ENCODE measurements at places on chromosomes 6 and 20. TPM values are rescaled to one million over a fixed set of nuclear protein-coding genes. Genes with fewer than 3 reads are reported as not detected.

DNA sequence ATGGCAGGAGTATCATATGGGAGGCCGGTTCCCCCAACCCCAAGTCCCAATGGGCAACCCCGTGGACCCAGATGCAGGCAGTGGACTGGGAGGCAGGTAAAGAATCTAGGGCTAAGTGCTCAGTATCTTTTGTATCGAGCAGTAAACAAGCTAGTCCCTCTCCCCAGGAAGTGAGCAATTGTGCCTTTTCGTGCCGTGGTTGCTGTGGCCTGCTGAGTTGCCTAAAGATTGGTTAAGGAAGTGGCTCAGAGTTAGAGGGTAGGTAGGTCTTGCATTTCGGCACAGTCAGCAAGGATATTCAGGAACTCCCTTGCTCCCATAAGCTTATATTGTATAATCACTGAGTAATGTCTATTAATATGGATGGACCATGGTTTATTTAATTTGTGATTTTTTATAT, 1.3 kb upstream of the DNAH8 start:
- peak; percentile 76 for DNase-seq

Gene TUBB1
- total RNA-seq: not detected

- DNase-seq: no peak
Measured at GRCh38 chr6:168216751-168217191, 102.8 kb downstream of the DACT2 start.

- DNase-seq: no peak
Measured at GRCh38 chr20:1505361-1505760, 14.1 kb upstream of the SIRPB2 start.

GRCh38 chr6:23137611-23138010, 568.2 kb downstream of the HDGFL1 start:
- DNase-seq: no peak

Gene FRS3
- 3.7 TPM for total RNA-seq

Gene MAP7
- 0.24 TPM for total RNA-seq

- no peak for DNase-seq
Measured at GRCh38 chr20:21832442-21833385, 127.2 kb downstream of the PAX1 start.

Gene COL9A3
- total RNA-seq: not detected

Gene PDRG1
- total RNA-seq: 12.2 TPM

GRCh38 chr6:157561414-157561790, 180.4 kb downstream of the ZDHHC14 start:
- no peak for DNase-seq

GRCh38 chr20:44176833-44177534, 10.0 kb downstream of the JPH2 start:
- no peak for DNase-seq

DNA sequence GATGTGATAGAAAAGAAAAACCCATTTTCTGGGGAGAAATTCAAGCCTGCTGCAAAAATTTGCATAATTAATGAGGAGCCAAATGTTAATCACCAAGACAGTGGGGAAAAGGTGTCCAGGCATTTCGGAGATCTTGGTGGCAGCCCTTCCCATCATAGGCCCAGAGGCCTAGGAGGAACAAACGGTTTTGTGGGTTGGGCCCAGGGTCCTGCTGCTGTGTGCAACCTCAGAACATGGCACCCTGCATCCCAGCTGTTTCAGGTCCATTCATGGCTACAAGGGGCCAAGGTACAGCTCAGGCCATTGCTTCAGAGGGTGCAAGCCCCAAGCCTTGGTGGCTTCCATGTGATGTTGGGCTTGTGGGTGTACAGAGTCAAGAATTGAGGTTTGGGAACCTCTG, 189.8 kb upstream of the IMPG1 start:
- no peak for DNase-seq

Gene KCNK17
- not detected for total RNA-seq

Gene ENPP4
- 6.7 TPM for total RNA-seq

GRCh38 chr6:126625019-126625418, 285.1 kb downstream of the CENPW start:
- DNase-seq: no peak

DNA sequence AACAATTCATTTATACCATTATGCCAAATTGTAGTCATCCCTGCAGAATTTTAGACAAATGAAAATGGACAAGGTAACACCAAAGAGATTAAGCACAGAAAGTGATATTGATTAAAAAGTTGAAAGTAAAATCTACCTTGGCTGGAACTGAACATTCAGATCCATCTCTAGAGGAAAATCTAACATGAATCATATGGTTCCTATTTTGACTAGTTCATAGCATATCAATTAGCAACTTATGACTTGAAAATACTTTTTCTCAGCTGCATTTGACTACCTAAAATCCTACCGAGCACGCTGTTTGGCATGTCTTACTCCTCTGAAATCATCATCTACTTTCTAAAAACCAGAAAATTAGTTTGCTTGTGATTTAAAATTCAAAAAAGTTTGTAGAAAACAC, 22.6 kb downstream of the PSMB9 start:
- DNase-seq: no peak

- DNase-seq: no peak
Measured at GRCh38 chr6:82095091-82095490, 152.5 kb downstream of the IBTK start.

GRCh38 chr6:43644940-43645612, at the start of gene RSPH9:
Gene RSPH9 (plus strand): TSS chr6:43645036. CDS start chr6:43645099, 63 bp downstream.
- DNase-seq: peak; percentile 67

DNA sequence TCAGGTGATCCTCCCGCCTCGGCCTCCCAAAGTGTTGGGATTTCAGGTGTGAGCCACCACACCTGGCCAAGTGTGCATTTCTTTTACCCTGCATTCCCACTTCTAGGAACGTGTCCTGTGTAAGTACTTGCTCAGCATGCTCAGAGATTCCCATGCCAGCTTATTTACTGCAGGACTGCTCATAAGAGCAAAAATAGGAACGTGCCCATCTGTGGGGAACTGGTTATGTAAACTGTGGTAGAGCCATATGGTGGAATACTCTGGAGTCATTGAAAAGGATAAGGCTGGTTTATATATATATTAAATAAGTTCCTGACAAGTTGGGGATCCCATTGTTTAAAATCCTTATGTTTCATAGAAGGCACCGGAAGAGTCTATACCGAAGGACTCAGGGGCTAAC, 38.2 kb upstream of the FANCE start:
- no peak for DNase-seq

DNA sequence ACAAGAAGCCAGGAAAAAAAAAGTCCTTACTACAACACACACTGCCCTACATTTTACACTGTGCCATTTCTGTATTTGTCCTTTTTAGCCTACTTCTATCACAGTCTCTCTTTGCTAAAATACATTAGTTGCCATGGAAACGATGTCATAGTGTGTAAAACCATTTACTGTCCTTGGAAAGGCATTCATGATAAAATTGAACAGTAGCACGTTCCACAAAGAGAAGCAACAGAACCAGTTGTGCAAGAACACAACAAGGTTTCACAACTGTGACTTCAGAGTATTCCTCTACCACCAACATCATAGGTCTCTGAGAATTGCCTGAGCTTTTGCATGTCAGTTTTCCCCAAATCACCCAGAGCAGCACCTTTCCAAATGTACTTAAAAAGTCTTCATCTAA, 20.5 kb downstream of the FYN start:
- DNase-seq: no peak

- DNase-seq: no peak
Measured at GRCh38 chr6:1321738-1322137, 9.8 kb downstream of the FOXQ1 start.

DNA sequence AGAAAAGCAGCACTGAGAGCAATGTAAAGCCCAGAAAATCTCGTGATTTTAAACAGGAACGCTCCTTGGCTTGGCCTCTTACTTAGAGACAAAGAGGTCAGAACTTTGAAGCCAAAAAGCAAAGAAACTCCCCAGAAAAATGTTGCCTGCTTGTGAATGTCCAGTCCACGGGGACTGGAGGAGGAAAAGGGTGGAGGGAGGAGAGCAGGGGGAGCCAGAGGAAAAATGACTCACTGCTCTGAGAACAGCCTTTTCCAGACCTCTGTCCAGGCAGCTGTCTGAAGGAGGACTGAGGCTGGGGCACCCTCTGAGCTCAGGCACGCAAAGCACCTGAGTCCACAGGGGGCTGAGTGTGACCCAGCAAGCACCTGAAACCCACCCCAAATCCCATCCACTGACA, 64.7 kb downstream of the TRAM2 start:
- no peak for DNase-seq

GRCh38 chr6:19831358-19831757, 5.8 kb upstream of the ID4 start:
- DNase-seq: no peak

Gene CPNE5
- total RNA-seq: 0.33 TPM

DNA sequence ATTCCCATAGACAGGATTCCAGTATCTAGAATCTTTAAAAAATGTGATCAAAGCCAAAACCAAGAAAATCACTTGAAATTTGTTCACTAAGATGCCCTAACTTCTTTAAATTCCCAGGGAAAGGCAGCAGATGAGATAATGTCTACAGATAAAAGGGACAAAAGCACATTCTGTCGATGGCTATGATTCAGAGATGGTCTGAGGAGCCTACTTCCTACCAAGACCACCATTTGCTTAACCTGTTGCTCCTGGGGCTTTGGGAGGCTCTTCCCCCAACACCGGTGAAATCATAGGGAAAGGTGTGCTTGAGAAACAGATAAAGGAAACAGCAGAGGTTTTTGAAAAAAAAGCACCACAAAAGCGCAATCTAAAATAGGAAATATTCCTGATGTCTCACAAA, 118.3 kb upstream of the MAP7 start:
- no peak for DNase-seq

DNA sequence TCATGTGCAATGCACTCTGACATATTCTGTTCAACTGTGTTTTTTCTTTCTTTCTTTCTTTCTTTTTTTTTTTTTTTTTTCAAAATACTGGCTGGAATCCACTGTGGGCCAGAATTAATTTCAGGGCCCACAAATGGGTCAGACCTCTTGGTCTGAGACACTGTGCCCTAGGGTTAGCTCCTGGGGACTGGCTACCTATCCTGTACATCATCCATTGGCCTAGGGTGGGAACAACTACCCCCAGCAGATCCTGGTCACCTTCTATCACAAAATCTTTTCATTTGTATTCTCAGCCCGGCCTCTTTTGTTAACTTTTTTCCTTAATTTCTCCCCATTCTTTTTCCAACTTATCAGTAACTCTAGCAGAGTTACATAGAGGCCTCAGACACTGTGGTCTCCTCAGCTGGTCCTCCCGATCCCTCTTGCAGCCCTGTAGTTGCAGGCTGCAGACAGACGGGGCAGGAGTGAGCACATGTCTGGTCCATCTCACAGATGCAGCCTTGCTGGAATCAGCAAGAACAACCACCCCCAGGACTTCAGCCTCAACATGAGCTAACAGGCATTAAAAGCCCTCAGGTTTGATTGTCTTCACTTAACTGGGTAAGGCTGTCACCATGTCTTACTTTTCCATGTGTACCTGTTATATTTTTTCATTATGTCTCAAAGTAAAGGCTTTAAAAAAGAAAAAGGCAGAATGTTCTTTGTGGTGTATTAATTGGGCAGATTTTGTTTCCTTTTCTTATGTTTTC, 41.3 kb downstream of the TXLNB start:
- DNase-seq: peak; percentile 79

GRCh38 chr6:35703554-35703953, 14.8 kb upstream of the FKBP5 start:
- DNase-seq: no peak

Gene SERINC3
- 46.0 TPM for total RNA-seq

GRCh38 chr6:64145658-64146057, 510.1 kb downstream of the PHF3 start:
- no peak for DNase-seq

DNA sequence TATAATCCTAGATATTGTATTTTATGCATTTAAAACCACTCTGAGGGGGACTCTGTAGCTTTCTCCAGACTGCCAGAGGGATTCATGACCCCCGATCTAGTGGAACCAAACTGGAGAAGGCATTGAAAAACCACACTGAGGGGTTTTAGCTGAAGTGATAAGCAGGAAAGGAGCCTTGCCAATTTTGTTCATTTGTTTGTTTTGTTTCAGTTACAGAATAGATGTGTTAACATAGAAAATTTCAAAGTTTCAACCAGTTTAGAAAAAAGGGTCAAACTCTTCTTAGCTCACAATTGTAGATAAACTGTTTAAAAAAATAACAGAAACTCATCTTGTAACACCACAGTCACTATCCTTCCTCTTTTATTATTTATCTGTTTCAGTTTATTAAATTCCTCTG, 19.8 kb downstream of the TAB2 start:
- DNase-seq: no peak

GRCh38 chr6:93393554-93394074, 25.7 kb downstream of the EPHA7 start:
- DNase-seq: no peak

DNA sequence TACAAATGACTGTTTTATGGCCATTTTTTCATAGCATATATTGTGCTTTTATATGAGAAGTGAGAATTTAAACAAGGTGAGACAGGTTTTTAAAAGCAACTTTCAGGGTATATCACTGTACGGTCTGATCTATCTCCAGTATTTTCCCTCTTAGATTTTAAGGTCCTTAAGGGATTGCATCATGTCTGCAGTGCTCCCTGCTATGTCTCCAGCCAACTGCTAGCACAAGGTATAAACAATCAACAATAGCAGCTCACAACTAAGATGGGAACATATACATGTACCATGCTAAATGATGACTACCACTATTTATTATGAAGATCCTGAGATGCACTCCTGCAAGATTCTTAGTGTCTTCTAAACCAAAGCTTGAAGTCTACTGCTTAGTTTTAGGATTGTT, 7.2 kb downstream of the FUCA2 start:
- no peak for DNase-seq

DNA sequence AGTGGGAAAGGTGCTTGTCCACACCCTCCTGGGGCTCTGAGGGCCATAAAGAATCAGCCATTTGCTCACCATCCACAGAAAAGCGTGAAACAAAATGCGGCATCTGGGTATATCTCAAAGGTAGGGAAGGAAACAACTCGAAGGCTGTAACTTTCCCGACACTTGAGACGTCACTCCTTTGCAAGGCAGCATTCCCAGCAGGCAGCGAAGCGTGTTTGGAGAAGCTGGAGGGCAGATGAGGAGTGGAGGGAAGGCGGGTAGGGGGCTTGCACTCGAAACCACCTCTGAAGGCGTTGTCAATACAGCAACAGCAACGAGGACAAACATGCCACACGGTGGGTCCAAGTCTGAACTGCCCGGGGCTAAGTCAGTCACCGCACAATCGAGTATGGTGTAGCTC, 98.4 kb downstream of the FOXC1 start:
- DNase-seq: no peak

DNA sequence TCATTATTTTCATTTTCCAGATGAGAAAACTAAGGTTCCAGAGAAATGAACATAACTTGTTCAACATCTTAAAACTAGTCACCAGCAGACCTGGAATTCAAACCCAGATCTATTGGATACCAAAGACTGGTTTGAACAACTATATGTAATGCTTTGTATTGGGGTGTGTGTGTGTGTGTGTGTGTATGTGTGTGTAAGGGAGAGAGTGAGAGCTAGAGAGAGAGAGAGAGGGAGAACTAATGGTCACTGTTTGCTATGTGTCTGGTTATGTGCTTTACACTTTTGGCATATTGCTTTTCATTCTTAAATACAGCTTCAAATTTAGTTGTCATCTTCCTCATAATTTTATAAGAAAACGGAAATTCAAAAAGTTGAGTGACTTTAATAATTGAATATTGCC, 134.7 kb upstream of the ZNF217 start:
- no peak for DNase-seq
